Activated CD4-positive, alpha-beta memory T cell treated with anti-CD3 and anti-CD28 coated beads for 36 hours (primary cell): ENCODE measurements at places on chromosomes 3 and 15. TPM values are rescaled to one million over a fixed set of nuclear protein-coding genes. Genes with fewer than 3 reads are reported as not detected.

Gene POLR2H
- 100.0 TPM for total RNA-seq

Gene ZNF654
- 15.6 TPM for total RNA-seq

DNA sequence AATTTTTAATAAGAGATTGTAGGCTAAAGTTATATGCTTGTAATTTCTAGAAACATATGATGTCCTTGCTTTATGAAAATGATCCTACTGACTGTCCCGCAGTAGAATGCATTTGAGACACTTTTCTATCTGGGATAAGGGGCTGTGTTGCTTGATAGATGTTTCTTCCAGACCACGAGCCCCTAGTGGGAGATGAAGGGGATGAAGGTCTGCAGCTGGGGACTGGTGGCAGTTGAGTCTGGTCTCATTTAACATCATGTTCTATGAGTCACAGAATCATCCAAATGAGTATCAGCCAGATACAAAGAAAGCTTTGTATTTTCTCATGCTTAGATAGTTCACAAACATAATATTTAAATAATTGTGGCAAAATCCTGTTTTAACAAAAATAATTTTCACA is 84.3 kb upstream of the PRTG start:
- no peaks in the 10 kb centered on the region for H3K36me3 ChIP-seq
- no peak for DNase-seq
- H3K4me1 ChIP-seq = peaks cover 17% of the 10 kb centered on the region
- no peaks in the 10 kb centered on the region for H3K27me3 ChIP-seq

DNA sequence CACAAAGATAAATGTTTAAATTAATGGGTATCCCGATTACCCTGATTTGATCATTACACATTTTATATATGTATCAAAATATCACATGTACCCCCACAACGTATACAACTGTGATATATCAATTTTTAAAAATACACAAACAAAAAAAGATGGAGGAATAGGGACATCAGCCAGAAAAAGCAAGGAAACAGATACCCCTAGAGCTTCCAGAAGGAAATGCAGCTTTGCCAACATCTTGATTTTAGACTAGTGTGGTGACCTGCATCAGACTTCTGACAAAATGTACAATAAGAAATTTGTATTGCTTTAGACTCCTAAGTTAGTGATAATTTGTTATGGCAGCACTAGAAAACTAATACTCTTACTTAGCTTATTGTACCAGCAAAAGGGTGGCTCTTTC is 483.8 kb downstream of the TUSC7 start:
- no peak for DNase-seq
- H3K4me1 ChIP-seq = no peaks in the 10 kb centered on the region
- H3K36me3 ChIP-seq = no peaks in the 10 kb centered on the region
- H3K27me3 ChIP-seq = no peaks in the 10 kb centered on the region
- H3K4me3 ChIP-seq = no peak overlapping the region

DNA sequence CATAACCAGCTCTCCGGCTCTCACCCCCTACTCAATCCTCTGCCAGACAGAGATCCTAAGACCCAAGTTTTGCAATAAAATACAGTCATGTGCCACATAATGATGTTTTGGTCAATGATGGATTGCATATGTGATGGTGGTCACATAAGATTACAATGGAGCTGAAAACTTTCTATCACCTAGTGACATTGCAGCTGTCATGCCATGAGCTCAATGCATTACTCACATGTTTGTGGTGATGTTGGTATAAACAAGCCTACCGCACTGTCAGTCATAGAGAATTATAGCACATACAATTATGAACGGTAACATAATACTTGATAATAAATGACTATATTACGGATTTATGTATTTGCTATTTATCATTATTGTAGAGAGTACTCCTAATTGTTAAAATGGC is 26.9 kb upstream of the SAMMSON start:
- no peaks in the 10 kb centered on the region for H3K27me3 ChIP-seq
- no peaks in the 10 kb centered on the region for H3K4me1 ChIP-seq
- no peaks in the 10 kb centered on the region for H3K36me3 ChIP-seq
- DNase-seq = no peak

DNA sequence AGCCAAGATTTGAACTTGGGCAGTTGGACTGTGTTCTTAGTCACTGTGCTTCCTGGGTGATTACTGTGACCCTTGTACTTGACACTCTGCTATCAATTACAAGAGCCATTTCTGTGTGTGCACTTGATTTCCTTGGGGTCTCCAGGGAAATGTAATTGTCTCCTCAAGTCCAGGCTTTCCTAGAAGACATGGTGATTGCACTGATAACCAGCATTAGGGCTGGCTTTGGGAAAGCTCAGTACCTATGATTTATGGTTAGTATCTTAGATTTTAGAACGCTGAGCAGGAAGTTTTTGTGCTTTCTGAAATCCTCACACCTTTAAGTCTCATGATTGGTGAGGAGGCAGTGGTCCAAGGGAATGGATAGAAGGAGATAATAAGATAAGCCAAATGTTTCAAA is 1.6 kb upstream of the CLDN11 start:
- no peak for DNase-seq
- H3K4me3 ChIP-seq = no peak overlapping the region
- peaks cover 16% of the 10 kb centered on the region for H3K4me1 ChIP-seq
- H3K27ac ChIP-seq = no peak overlapping the region

GRCh38 chr15:58852347-58852746 is 81.1 kb downstream of the SLTM start:
- no peak for DNase-seq
- no peaks in the 10 kb centered on the region for H3K4me1 ChIP-seq
- H3K4me3 ChIP-seq = no peak overlapping the region
- no peaks in the 10 kb centered on the region for H3K27me3 ChIP-seq
- no peak overlapping the region for H3K27ac ChIP-seq

GRCh38 chr15:77642793-77643430 is 10.2 kb upstream of the LINGO1 start:
- H3K36me3 ChIP-seq = no peaks in the 10 kb centered on the region
- peaks cover 9% of the 10 kb centered on the region for H3K27me3 ChIP-seq
- no peaks in the 10 kb centered on the region for H3K4me1 ChIP-seq
- no peak overlapping the region for H3K4me3 ChIP-seq
- H3K27ac ChIP-seq = no peak overlapping the region

GRCh38 chr15:84976746-84977345 is 4.8 kb upstream of the PDE8A start:
- no peak for DNase-seq
- peaks cover 3% of the 10 kb centered on the region for H3K27me3 ChIP-seq
- H3K27ac ChIP-seq = no peak overlapping the region
- H3K4me3 ChIP-seq = no peak overlapping the region

GRCh38 chr3:170740726-170741591 is 129.0 kb downstream of the RPL22L1 start:
- peaks cover 2% of the 10 kb centered on the region for H3K27me3 ChIP-seq
- DNase-seq = no peak
- H3K4me3 ChIP-seq = no peak overlapping the region
- no peak overlapping the region for H3K27ac ChIP-seq
- no peaks in the 10 kb centered on the region for H3K36me3 ChIP-seq

Gene DCLK3
- total RNA-seq = not detected

Gene ADGRG7
- not detected for total RNA-seq

- H3K27me3 ChIP-seq = no peaks in the 10 kb centered on the region
- H3K27ac ChIP-seq = no peak overlapping the region
- H3K4me1 ChIP-seq = peaks cover 4% of the 10 kb centered on the region
- H3K4me3 ChIP-seq = no peak overlapping the region
- peaks cover 15% of the 10 kb centered on the region for H3K36me3 ChIP-seq
These were observed 23.5 kb downstream of the ZNF80 start for GRCh38 chr3:114213627-114214541.

Gene CSPG5
- total RNA-seq = 0.29 TPM

DNA sequence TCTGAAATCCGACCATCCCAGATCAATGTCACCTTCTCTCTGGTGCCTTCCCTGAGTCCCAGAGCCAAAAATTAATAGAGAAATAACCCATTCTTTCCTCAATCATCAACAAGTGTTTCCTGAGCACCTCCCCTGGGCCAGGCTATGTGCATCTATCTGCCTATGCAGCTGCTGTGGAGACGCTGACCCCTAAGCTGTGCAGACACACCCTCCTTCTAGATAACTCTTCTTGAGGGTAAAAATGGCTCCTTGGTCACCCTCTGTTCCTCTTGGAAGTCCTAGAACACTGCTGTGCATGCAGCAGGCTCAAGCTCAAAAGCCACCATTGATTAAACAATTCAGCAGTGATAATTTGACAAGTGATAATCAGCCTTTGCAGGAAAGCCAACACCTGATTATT is 18.4 kb downstream of the CA12 start:
- no peak overlapping the region for H3K4me3 ChIP-seq
- H3K27ac ChIP-seq = no peak overlapping the region
- H3K27me3 ChIP-seq = peaks cover 11% of the 10 kb centered on the region
- no peak for DNase-seq

Gene LRTM1
- total RNA-seq = not detected

GRCh38 chr15:98845138-98845884 is 162.3 kb downstream of the PGPEP1L start:
- H3K4me1 ChIP-seq = peaks cover 18% of the 10 kb centered on the region
- no peak overlapping the region for H3K27ac ChIP-seq
- DNase-seq = no peak
- no peaks in the 10 kb centered on the region for H3K36me3 ChIP-seq

Gene ADCY5
- total RNA-seq = not detected

DNA sequence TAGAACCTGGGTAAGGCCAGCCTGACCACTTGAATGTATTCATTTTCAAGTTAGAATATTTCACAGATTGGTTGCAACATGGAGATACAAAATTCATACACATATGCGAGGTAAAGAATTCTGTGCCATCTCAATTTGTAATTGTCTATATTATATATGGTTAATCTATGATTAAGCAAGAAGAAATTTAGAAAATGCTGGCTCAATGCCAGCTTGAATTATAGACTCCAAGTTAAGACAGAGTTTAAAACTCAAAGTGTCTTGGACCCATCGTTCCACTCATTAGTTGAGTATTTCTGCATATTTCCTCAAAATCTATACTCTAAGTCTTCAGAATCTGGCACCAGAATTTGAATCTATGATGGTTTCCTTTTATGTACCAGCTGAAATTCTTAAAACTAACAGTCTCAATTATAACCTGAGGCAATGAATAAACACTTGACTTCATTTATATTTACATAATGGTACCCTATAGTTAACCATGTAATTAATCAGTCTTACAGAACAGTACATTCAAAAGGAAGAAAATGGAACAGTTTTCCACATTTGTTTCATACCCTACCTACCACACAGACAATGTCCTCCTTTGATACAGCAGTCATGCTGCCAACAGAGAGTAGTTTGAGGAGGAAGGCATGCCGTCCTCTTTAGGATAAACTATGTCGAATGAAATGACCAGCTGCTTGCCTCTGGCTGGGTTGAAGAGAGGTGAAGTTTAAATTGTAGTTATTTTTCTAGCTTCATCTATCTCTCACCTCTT is 95.7 kb downstream of the CD47 start:
- peaks cover 6% of the 10 kb centered on the region for H3K4me1 ChIP-seq
- H3K4me3 ChIP-seq = no peak overlapping the region
- no peaks in the 10 kb centered on the region for H3K27me3 ChIP-seq

GRCh38 chr15:74776821-74777768 is 4.8 kb upstream of the CSK start:
- peak; percentile 81 for DNase-seq
- peaks cover 2% of the 10 kb centered on the region for H3K36me3 ChIP-seq
- H3K27me3 ChIP-seq = no peaks in the 10 kb centered on the region
- peaks cover 74% of the 10 kb centered on the region for H3K4me1 ChIP-seq
- peak overlapping the region; percentile 99 for H3K27ac ChIP-seq

Gene KLHL40
- total RNA-seq = not detected

DNA sequence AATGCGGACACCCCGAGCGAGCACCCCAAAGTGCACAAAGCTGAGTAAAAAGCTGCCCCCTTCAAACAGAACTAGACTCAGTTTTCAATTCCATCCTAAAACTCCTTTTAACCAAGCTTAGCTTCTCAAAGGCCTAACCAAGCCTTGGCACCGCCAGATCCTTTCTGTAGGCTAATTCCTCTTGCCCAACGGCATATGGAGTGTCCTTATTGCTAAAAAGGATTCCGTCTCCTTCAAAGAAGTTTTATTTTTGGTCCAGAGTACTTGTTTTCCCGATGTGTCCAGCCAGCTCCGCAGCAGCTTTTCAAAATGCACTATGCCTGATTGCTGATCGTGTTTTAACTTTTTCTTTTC is 5.3 kb downstream of the BHLHE40 start:
- H3K27me3 ChIP-seq = no peaks in the 10 kb centered on the region
- H3K36me3 ChIP-seq = peaks cover 59% of the 10 kb centered on the region

Gene NDUFB4
- 143 TPM for total RNA-seq

DNA sequence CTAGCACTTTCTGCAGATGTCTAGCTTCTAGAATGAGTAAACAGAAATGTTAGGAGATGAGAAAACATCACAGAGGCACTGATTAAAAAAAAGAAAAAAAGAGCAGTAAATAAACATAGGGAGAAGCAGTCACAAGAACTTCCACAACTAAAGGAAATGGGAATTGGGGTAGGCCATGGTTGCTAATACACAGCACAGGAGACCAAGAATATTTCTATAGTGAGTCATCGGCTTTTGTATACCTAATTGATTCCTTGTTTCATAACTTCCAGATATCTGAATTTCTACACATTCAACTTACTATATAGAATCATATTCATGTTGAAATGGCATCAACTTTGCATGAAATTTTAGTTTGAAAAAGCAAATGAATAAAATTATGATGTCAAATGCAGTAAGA is 47.3 kb upstream of the TCF12 start:
- no peaks in the 10 kb centered on the region for H3K4me1 ChIP-seq
- H3K4me3 ChIP-seq = no peak overlapping the region
- DNase-seq = no peak

Gene MYLK
- not detected for total RNA-seq

Gene ARL6IP5
- 94.8 TPM for total RNA-seq

GRCh38 chr15:92648190-92648875 is 7.2 kb downstream of the FAM174B start:
- no peak overlapping the region for H3K27ac ChIP-seq
- no peak for DNase-seq
- H3K27me3 ChIP-seq = peaks cover 10% of the 10 kb centered on the region
- H3K36me3 ChIP-seq = no peaks in the 10 kb centered on the region

DNA sequence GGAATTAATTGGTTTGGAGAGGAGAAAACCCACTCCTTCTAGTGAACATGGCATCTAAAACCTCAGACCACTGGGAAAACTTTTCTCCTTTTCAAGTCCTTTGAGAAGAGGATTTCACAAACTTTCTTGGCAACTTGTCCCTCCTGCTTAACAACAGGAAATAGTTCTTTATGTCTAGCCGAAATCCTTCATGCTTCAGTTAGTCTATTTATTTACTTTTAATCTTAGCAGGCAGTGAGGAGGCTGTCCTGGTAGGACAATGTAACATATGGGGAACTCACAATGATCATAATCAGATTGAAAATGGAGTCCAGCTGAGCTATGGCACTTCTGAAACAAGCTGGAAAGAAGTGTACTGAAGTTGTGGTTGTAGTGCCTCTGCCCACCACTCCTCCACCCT is 50.6 kb downstream of the KY start:
- no peaks in the 10 kb centered on the region for H3K36me3 ChIP-seq
- H3K27me3 ChIP-seq = peaks cover 1% of the 10 kb centered on the region
- H3K27ac ChIP-seq = no peak overlapping the region

Gene SERINC4
- 0.15 TPM for total RNA-seq

Gene CDHR4
- not detected for total RNA-seq
